Panc1 (cell line): ENCODE measurements at places on chromosomes 6 and 20. TPM values are rescaled to one million over a fixed set of nuclear protein-coding genes. Genes with fewer than 3 reads are reported as not detected.

- H3K27ac ChIP-seq = no peak overlapping the region
- no peak overlapping the region for H3K4me3 ChIP-seq
- no peak for DNase-seq
Observed at GRCh38 chr20:9608639-9609340, 94.4 kb downstream of the LAMP5 start.

DNA sequence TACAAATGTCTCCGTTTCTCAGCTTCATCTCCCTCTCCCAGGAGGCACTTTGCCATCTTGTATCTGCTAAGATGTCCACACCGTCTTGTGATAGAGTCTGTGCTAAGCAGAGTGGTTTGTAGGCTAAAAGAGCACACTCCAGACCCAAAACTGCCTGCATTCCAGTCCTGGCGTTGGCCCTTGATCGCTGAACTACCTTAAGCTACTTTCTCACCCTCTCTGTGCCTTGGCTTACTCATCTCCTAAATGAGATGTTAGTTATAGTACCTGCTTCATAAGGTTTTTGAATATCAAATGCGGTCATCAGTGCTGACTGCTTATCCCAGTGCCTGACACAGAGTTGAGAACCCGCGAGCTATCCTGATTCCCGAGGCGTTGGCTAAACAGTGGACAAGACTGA lies 14.0 kb downstream of the CASS4 start:
- H3K4me3 ChIP-seq = no peak overlapping the region
- no peaks in the 10 kb centered on the region for H3K27me3 ChIP-seq
- H3K27ac ChIP-seq = no peak overlapping the region
- DNase-seq = no peak

DNA sequence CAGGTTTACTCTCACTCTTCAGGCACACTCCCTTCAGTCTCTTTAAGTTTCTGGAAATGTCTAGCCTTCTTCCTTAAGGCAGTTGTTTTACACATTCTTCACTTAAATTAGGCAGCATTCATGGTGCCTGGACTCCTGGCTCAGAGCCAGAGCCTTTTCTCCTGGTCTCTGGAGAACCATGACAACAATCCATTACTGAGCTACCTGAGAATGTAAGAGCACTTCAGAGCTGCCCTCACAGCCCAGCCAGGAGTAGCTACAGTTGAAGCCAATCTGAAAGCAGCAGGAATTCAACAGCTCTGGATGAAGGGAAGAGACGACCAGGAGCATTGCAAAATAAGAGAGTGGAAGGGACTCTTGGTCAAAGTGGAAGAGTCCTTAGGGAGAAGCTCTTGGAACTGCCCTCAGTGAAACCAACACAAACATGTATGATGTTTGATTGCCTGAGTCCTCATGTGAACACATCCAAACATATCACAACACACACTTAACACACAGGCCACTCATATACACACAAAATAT lies 416.8 kb upstream of the SPTLC3 start:
- no peaks in the 10 kb centered on the region for H3K36me3 ChIP-seq
- no peak for DNase-seq
- H3K27ac ChIP-seq = no peak overlapping the region
- no peaks in the 10 kb centered on the region for H3K4me1 ChIP-seq
- no peak overlapping the region for H3K4me3 ChIP-seq

GRCh38 chr6:36743538-36744303 lies 46.1 kb downstream of the RAB44 start:
- no peak overlapping the region for H3K4me3 ChIP-seq
- H3K4me1 ChIP-seq = no peaks in the 10 kb centered on the region; the same call in 1 of the 2 replicates
- no peaks in the 10 kb centered on the region for H3K36me3 ChIP-seq
- DNase-seq = no peak
- H3K27ac ChIP-seq = no peak overlapping the region

DNA sequence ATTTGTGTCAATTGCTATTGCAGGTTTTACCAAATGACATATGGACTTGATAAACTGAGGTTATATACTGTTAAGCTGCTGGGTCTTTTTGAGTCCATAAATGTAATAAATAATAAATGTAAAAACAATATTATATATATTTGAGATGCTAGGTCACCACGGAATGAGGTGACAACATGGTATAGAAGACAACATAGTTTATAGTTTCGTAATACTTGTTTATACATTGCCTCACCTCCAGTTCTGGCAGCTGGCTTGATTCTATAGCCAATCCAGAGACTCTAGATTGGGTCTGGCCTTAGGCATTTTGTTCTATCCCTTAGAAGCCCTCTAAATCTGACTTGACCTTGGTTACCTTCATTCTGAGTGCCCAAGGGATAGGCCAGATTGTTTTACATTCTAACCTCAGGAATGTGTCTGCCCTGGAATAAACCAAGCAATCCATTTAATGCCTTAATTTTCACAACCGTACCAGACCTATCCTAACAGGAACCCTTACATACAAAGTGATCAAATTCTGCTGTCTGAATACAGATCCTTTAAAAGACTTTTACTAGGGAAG lies 61.5 kb upstream of the STXBP5 start:
- H3K27ac ChIP-seq = no peak overlapping the region; the same call in 1 of the 2 replicates
- H3K4me3 ChIP-seq = no peak overlapping the region
- no peaks in the 10 kb centered on the region for H3K36me3 ChIP-seq
- DNase-seq = no peak
- no peaks in the 10 kb centered on the region for H3K27me3 ChIP-seq

DNA sequence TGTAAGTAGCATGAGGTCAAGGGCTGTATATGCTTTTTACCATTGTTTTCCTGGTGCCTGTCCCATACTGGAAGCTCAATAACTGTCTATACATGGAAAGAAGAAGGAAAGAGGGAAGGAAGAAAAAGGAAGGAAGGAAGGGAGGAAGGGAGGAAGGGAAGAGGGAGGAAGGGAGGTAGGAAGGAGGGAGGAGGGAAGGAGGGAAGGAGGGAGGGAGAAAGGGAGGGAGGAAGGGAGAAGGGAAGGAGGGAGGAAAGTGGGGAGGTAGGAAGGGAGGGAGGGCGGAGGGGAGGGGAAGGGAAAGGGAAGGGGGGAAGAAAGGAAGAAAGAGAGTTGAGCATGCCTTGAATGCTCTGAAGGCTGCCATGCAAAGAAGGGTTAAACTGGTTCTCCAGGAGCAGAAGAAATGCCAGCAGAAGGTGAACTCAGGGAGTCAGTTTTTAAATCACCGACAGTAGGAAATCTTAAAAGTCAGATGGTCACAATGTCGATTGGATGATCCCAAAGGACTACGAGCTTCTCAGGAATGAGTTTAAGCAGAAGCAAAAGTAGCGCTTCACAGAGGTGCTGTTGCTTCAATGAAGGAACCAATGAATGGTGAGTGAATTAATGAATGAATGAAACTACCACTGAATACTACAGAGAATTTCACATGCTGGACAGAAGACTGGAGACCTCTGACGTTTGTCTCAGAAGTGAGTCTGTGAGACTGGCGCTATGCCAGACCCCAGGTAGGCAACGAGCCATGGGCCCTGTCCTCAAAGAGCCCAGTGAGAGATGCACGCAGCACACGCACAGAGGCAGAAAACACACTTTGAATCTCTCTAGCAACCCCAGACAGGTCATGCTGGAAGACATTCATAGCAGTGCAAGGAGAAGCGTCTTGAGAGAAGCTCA lies 117.6 kb downstream of the MRPL14 start:
- H3K27me3 ChIP-seq = no peaks in the 10 kb centered on the region
- H3K4me1 ChIP-seq = peaks cover 22% of the 10 kb centered on the region
- no peak overlapping the region for H3K4me3 ChIP-seq
- no peaks in the 10 kb centered on the region for H3K36me3 ChIP-seq
- no peak for DNase-seq

- no peaks in the 10 kb centered on the region for H3K36me3 ChIP-seq
- no peaks in the 10 kb centered on the region for H3K27me3 ChIP-seq
- no peak for DNase-seq
- H3K4me3 ChIP-seq = no peak overlapping the region
Observed at GRCh38 chr6:50959081-50959641, 140.5 kb downstream of the TFAP2B start.

DNA sequence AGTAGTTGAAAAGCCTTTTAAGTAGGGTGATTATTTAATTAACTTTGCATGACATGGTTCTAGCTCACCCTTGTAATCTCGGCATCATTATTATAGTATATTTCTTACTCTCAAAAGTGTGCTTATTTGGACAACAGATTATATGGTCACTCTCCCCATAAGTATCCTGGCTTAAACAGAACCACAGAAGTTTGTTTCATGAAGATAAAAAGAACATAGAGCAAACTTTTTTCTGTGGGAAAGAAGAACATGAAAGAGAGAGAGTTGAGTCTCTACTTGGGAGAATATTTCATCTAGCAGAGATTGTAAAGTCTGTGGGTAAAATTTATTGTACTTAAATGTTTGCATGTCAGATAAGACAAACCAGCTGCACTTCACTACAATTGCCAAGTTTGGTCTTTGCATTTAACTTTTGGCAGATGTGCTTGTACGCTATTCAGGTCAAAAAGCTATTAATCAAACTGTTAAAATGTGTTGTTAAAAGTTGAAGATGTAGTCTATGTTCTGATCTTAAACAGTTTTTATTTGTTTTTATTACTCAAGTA lies 33.4 kb upstream of the PRIM2 start:
- H3K36me3 ChIP-seq = no peaks in the 10 kb centered on the region
- H3K4me3 ChIP-seq = no peak overlapping the region
- no peak for DNase-seq
- H3K27me3 ChIP-seq = no peaks in the 10 kb centered on the region; the same call in 1 of the 2 replicates

- no peak for DNase-seq
- no peaks in the 10 kb centered on the region for H3K4me1 ChIP-seq
- H3K4me3 ChIP-seq = no peak overlapping the region
- H3K27ac ChIP-seq = no peak overlapping the region
- no peaks in the 10 kb centered on the region for H3K36me3 ChIP-seq
Observed at GRCh38 chr20:42190084-42190483, 571.9 kb upstream of the CHD6 start.

DNA sequence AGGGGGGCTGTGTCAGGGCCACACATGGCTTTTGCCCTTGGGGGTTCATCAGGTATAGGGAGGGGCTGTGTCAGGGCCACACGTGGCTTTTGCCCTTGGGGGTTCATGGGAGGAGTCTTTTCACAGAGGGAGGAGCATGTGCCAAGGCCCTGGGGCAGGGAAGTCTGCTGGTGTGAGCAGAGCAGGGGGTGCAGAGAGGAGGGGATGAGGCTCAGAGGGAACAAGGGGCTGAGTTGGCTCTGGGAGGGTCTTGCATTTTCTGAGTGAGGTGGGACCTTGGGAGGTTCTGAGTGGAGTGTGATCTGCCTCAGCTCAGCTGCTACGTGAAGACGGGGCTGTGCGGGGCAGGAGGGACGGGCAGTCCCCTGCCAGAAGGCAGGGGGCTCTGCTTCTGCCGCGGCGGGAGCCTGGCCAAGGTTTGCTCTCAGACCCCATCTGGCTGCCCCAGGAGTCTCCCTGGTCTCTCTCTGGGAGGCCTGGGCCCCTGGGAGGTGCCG lies 6.0 kb upstream of the SOX18 start:
- H3K36me3 ChIP-seq = no peaks in the 10 kb centered on the region
- no peak overlapping the region for H3K4me3 ChIP-seq
- H3K27ac ChIP-seq = peak overlapping the region; percentile 3
- no peaks in the 10 kb centered on the region for H3K27me3 ChIP-seq

DNA sequence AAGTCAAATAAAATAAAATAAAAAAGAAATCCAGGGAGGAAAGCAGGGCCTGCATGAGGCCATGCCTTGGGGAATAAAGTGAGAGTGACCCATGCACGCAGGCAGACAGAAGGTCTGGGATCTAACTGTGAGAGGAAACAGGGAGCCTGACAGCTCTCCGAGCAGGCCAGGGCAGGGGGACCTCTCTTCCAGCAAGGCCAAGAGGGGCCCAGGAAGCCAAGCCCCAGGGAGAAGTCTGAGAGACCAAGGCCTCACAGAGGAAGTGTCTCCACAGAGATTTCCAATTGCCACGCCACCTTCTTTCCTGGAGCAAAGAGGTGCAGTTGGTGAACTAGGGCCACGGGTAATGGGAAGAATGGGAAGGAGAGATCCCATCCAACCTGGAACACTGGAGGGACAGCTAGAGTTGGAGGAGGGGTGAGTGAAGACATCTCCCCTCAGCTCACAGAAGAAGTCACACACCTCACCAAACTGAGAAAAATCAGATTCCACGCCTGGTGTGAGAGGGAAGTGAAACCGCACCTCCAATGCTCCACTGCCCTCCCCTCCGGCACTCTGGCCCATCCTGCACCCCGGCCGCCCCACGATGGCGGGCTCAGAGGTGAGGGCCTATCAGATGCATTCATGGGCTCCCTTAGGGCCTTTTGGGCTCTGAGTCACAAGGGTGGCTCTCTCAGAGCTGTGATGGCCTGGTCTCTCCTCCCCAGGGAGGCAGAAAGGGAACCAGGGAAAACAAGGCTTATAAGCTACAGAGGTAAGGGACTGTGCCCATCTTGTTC lies 25.1 kb upstream of the TAF8 start:
- H3K36me3 ChIP-seq = no peaks in the 10 kb centered on the region
- H3K27ac ChIP-seq = no peak overlapping the region
- H3K27me3 ChIP-seq = no peaks in the 10 kb centered on the region

DNA sequence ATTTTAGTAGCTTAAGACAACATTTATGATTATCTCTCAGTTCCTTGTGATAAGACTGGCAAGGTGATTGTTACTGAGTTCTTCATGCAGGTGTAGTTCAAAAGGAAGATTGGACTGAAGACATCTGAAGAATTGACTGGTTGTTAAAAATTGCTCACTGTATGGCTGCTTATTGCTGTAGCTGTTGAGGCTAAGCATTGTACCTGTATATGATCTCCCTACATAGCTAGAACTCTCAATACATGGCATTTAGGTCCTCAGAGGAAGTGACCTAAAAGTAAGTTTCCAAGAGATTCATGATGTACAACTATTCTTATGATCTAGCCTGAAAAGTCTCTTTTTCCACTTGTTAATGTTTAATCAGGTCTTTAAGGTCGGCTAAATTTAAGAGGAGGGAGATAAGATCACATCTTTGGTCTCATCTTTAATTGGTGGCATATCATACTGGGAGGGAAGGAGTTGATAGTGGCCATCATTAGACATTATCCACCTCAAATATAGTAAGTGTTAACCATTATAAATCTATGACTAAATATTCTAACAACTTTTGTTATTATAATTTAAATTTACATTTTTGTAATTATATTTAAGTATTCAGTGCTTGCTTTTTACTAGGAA lies 401.2 kb upstream of the EPHA7 start:
- H3K27me3 ChIP-seq = no peaks in the 10 kb centered on the region
- no peak overlapping the region for H3K27ac ChIP-seq
- no peaks in the 10 kb centered on the region for H3K36me3 ChIP-seq
- H3K4me3 ChIP-seq = no peak overlapping the region
- no peak for DNase-seq

GRCh38 chr6:47059216-47059885 lies 17.2 kb upstream of the ADGRF1 start:
- H3K4me1 ChIP-seq = no peaks in the 10 kb centered on the region
- H3K36me3 ChIP-seq = no peaks in the 10 kb centered on the region
- H3K27ac ChIP-seq = no peak overlapping the region
- no peak overlapping the region for H3K4me3 ChIP-seq

GRCh38 chr6:11977193-11977592 lies 34.9 kb upstream of the HIVEP1 start:
- DNase-seq = no peak
- no peak overlapping the region for H3K4me3 ChIP-seq
- 0 out of 2 replicates have a peak, but pooled peaks cover 2% of the 10 kb centered on the region for H3K27me3 ChIP-seq
- H3K4me1 ChIP-seq = no peaks in the 10 kb centered on the region
- no peaks in the 10 kb centered on the region for H3K36me3 ChIP-seq

- no peak overlapping the region for H3K27ac ChIP-seq
- H3K36me3 ChIP-seq = no peaks in the 10 kb centered on the region
- no peak for DNase-seq
- H3K27me3 ChIP-seq = no peaks in the 10 kb centered on the region
- no peaks in the 10 kb centered on the region for H3K4me1 ChIP-seq
Observed at GRCh38 chr6:39819676-39820075, 27.5 kb downstream of the DAAM2 start.

Gene SLC22A2
- not detected for total RNA-seq

Gene SLA2
- total RNA-seq = 0.13 TPM

Gene ID1
- total RNA-seq = 152 TPM

Gene HEY2
- total RNA-seq = not detected

Gene SLCO4A1
- total RNA-seq = 167 TPM
